ENCODE measurements at places on chromosomes 3 and 15.

DNA sequence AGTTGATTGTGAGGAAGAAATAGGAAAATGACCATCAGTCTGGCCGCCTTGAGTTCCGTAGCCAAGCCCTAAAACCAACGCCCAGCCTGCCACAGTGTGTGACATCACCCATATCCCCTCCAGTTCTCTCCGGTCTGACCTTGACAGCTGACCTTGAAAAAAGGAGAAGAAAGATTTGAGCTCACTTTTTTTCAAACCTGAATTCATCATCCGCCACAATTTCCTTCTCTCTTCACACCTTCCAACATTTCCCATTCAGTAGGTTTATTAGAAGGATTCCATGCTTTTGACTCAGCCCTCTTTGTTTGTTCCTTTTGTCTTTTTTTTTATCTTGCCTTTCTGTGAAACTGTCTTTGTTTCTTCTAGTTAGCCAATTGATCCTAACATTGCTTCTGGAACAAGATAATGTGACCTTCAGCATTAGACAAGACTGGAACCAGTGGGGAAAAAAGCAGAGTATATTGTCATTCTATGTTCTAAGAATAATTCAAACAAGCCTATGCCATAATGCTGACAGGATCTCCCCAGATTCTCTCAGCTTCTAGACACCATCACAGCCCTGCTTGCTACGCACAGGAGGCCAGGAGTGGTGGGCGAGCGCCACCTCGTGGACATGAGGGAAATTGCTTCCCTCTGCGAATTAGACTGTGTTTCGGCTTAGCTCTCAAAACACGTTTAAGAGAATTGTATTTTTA lies 283.1 kb downstream of the FGF12 start:
- DNase-seq = peak; percentile 65

DNA sequence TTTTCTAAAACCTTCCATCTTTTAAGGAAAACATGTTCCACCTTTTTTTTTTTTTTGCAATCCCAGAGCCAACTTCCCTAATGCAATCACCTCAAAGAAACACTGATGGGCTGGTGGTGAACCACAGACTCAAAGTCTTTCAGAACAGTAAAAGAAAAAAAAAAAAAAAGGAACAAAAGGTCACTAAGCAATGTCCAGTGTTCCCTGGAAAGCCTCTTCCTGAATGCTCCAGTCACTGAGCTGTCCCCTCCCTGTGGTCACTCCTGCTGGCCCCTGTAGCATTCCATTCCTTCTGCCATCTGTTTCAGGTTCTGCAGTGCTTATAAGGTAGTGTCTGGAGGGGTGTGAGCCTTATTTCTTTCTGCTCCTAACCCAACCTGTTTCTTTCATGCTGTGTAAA lies 53.3 kb downstream of the AAGAB start:
- no peak for DNase-seq

- DNase-seq = no peak
These were observed 25.4 kb upstream of the AVEN start for GRCh38 chr15:34064438-34064837.

DNA sequence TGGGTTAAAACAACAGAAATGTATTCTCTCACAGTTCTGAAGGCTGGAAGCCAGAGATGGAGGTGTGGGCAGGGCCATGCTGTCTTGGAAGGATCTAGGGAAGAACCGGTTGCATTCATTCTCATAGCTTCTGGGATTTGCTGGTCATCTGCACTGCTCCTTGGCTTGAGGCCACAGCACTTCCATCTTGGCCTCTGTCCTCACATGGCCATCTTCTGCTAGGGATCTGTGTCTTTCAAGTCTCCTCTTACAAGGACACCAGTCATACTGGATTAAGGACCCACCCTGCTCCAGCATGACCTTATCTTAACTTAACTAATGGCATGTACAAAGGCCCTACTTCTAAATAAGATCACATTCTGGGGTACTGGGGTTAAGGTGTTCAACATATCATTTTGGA lies 47.7 kb downstream of the RPLP1 start:
- DNase-seq = no peak

DNA sequence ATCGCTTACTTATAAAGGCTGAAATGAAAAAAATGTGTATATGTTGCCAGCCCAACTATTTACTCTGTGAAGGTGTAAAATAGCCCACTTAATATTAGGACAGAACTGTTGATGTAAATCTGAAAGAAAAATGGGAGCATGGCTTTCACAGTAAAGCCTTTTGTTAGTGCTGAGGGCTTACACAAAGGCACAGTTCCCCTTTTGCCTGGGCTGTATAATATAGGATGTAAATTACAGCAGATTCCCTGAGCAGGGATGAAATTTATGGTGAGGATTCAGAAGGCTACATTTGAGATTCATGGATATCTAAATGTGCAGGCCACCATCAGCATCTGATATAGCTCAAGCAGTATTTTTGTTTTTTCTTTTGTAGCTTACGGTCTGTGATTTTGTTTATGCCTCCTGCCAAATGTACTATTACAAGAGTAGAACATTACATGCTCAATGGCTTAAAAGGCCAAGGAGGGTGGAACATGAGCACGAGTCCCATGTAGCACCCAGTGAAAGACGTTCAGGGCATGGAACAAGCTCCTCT lies 109.1 kb upstream of the ATP10A start:
- no peak for DNase-seq

GRCh38 chr15:65766422-65767263 lies 25.4 kb downstream of the DENND4A start:
- no peak for DNase-seq

DNA sequence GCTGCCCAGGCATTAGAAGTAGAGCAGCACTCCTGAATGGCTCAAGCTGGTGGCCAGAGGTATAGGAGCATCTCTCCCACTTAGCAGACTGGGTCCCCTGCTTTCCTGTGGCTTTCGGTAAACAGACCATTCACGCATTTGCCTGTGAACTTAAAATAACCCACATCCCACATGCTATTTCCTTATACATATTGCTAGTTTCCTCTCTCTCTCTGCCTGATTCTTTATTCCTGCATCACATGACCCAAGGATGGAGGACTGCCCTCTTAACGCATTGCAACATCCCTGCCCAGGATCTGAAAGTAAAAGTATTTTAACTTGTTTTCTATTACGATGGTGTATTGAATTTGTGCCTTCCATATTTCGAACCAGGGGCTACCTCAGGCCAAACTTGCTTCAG lies 43.4 kb upstream of the NLGN1 start:
- no peak for DNase-seq

DNA sequence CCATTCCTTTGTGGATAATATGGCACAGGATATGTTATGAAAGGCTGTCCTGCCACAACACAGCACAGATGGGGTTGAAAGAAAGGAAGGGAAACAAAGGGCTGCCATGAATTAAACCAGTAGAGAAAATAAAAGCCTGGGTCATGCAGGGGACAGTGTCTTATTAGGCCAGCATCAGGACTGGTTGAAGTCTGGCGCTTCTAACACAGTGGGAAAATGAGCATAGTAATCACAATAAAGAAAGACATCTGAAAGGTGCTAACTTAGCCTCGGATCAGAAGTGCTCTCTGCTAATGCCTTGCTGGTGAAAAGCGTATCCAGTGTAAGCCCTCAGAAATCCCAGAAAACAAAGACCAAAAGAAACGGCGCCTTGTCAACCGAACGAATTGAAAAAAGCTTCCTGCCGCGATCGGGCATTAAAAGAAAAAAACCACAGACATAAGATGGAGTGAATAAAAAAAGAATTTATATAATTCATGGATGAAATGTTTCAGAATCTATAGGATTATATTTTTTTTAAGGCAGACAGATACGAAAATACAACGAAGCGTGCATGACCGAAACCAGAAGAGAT lies 566 bp upstream of the MKRN3 start:
- no peak for DNase-seq

GRCh38 chr15:80989081-80989517 lies 520 bp downstream of the MESD start:
- DNase-seq = peak; percentile 49

GRCh38 chr3:54951405-54951804 lies 23.5 kb upstream of the LRTM1 start:
- peak; percentile 40 for DNase-seq

DNA sequence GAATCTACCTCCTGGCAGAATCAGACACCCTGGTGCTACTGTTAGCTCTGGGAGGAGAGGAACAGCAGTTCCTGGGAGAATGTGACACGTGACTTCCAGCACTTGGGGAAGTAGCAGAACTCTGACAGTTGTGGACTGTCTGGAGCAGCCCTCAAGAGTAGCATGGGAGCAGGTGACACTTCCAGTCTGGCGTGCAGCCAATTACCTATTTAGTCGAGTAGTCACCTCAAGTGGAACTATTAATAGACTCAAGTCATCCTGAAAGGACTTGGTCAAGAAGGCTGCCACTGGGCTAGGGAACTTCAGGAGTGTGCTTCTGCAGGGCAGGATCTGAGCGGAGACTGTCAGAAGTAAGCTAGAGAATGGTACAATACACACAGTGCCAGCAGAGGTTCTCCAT lies 62.3 kb downstream of the MTHFS start:
- no peak for DNase-seq

DNA sequence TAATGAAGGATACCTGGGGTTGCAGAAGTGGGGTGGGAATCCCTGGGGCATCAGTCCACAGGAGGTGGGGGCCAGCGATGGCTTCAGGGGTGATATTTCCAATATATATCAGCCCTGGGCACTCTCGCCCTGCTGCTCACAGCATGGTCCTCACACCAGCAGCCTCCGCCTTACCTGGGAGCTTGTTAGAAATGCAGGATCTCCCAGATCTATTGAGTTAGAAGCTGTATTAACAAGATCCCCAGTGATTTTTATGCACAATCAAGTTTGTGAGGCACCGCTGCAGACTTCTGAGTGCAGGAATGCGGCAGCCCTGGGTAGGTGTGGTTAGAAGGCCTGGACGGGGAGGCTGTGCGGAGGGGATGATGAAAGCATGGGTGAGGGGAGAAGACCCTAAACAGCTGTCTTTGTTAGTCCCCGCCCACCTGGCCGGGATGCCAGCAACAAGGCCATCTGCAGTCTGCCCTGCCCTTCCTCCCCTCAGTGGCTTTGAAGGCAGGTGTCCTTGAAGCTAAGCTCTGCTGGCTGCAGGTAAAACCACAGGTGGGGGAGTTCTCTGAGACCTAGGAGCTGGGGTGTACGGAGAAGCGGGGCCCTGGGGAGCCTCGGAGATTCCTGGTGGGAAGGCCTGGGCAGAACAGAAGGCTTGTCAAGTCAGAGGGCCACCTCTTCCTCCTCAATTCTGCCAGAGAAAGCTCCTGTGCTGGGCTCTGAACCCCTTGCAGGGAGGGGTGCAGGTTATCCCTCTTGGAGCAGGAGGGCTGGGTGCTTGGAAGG lies 11.4 kb downstream of the FAM107A start:
- no peak for DNase-seq

- DNase-seq = no peak
These were observed 7.0 kb downstream of the ROPN1 start for GRCh38 chr3:123984957-123985356.

DNA sequence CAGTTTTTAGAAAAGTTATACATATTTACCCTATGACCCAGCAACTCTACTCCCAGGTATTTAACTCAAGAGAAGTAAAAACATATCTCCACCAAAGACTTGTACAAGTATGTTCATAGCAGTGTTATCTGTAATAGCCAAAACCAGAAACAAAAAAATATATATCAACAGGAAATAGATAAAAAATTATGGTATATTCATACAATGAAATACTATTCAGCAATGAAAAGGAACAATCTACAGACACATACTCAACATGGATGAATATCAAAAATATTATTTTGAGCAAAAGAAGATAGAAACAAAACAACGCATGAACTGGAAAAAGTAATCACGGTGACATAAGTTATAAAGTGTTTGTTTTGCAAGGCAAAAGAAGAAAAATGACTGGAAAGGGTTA lies 72.4 kb downstream of the VPS13C start:
- no peak for DNase-seq

- no peak for DNase-seq
These were observed 17.5 kb downstream of the SLC12A8 start for GRCh38 chr3:125194849-125195601.

GRCh38 chr3:27607370-27607769 lies 114.8 kb downstream of the EOMES start:
- no peak for DNase-seq

GRCh38 chr15:52800828-52801747 lies 11.0 kb upstream of the ONECUT1 start:
- no peak for DNase-seq

DNA sequence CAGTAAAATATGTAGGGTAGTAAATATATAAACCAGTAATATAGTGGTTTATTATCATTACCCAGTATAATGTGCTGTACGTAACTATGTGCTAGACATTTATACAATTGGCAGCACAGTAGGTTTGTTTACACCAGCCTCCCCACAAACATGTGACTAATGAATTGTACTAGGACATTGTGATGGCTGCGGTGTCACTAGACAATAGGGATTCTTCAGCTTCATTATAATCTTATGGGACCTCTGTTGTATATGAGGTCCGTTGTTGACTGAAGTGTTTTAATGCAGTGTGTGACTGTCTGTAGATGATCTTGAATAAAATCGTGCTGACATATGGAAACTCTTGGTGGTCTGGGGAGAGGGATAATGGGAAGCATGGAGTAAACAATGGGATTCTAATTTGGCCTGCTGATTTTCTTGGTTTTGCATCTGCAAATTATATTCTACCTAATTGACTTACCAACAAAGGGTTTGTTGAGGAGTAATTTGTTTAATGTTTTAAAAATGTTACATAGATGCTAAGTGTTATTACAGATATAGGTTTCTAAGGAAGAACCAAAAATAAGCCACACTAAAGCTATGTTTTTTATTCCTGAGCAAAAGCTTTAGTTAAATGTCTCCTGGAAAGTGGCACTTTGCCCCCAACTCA lies 496.5 kb upstream of the TBL1XR1 start:
- DNase-seq = no peak

GRCh38 chr3:35644451-35644850 lies 5.1 kb downstream of the ARPP21 start:
- no peak for DNase-seq

DNA sequence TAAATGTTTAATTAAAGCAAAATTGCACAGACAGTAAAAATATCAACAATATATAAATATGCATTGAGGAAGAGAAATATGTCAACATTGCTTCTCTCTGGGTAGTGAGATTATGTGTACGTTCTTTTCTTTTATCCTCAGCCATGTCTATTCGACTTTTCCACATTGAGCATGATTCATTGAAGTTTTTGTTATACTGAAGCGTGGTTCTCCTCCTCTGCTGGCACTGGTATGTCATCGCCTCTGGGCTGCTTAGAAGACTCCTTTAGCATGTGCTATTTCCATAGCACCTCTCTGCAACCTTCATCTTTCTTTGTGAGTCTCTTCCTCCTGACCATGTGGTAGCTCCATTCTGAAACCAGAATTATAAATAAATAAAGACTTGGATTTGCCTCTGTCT lies 65.8 kb upstream of the AKAP13 start:
- no peak for DNase-seq

DNA sequence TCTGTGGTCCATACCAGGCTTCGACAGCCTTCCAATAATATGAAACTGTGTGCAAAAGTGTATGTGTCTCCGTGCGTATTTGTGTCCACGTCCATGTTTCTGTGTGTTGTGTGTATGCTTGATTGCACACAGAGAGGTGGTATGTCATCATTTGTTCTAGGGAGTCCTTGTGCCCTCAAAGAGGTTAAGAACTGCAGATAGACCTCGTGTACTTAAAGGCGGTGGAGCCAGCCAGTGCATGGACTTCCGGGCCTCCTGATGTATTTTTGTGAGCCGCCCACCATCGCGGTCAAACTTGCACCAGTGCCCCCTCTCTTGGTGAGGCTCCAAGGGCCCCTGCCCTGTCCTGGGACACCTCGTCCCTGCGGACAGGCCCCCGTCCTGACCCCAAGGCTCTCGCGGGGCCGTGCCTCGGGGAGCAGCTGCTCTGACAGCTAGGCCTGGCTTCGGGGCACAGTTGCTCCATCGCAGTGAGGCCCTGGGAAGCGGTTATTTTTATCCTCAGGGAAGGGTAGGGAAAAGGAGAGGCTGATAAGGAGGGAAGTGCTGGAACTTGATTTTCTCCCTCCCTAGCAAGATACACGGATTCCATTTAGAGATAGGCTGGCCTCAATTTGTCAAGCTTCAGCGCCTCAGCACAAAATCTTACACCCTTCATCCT lies 1.2 kb upstream of the RYK start:
- DNase-seq = peak; percentile 24

Measured in NB4 (cell line).